ENCODE measurements at places on chromosomes 1 and 21. TPM values are rescaled to one million over a fixed set of nuclear protein-coding genes. Genes with fewer than 3 reads are reported as not detected.

DNA sequence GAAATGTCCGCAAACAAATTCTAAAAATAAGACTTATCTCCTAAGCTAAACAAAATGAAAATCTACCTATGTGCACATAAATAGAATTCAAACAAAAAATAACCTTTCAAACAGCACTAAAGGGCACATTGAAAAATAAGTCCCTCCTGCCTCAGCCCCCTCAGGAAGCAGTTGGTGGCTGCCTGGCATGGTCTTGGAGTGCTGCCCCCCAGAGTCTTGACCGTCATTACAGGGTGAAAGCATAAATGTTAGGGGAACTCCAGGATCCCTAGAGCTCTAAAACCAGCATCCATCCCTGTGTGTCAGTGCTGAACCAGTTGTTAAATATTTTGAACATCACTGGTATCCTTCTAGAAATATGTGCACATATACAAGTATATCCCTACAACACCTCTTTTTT is 6.5 kb upstream of the NPL start:
- no peak for DNase-seq

DNA sequence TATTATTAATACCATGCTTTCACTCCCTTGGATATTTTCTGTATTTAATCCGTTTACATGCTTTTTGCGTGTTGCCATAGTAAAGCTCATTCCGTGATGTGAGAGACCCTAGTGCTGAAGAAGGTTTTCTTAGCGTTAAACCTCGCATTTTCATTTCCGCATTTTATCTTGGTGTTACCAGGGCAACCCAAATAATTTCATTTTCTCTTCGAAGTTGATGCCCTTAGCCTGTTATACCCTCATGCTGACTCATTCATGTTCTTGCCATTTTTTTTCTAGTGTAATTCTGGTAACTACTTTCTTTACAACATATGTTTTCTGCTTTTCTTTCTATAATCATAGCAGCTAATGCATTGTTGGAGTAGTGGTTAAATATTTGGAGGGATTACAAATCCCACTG is 37.2 kb downstream of the LRRC8C start:
- DNase-seq = no peak

- no peak for DNase-seq
Observed at GRCh38 chr1:26291433-26291832, 11.5 kb downstream of the SH3BGRL3 start.

FOXO6 gene
- total RNA-seq = 0.21 TPM

VANGL2 gene
- 0.28 TPM for total RNA-seq

DNA sequence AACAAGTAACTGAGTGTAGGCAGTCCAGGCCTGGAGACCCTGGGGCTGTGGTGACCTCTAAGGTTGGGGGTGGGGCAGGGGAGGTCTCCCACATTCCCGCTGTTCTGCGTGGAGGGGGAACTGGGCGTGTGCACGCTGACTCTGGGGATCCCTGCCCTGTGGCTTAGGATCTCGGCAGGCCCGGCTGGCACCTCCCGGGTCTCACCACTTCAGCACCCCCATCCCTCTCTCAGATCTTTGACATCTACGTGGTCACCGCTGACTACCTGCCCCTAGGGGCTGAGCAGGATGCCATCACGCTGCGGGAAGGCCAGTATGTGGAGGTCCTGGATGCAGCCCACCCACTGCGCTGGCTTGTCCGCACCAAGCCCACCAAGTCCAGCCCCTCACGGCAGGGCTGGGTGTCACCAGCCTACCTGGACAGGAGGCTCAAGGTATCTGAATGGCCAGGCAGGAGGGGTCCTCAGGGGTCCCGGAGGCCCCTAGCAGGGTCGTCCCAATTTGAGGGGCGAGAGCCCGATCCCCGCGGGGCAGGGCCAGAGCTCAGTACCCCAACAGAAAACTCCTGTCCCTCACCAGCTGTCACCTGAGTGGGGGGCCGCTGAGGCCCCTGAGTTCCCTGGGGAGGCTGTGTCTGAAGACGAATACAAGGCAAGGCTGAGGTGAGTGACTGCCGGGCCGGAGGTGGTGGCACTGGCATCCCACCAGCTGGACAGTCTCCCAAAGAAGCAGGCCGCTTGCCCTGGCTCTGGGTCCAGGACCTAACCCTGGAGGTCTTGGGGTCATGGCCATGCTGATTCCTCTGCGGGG is 68.7 kb downstream of the TRIM11 start:
- no peak for DNase-seq

GRCh38 chr1:117732065-117732797 is 126.4 kb downstream of the TENT5C start:
- DNase-seq = no peak

- peak; percentile 30 for DNase-seq
Observed at GRCh38 chr1:245051349-245052221, 103.2 kb upstream of the KIF26B start.

DNA sequence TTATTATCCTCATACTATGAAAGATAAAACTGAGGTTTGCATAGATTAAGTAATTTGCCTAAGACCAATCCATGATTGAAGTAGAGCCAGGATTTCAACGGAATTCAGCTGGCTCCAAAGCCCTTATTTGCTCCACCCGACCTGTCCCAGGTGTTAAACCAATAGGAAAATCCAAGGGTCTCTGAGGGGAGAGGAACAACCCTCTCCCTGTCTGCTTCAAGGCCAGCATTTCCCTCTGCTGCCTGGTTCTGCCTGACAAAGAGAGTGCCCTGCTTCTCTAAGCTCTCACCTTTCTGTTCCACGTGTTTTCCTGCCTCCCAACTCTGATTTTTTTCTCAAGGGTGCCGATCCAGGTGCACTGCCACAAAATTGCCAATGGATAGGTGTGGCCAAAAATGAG is 127.4 kb downstream of the UBE2U start:
- DNase-seq = no peak

GRCh38 chr1:48853006-48853405 is 76.3 kb upstream of the BEND5 start:
- DNase-seq = no peak

OR10J5 gene
- total RNA-seq = not detected

DNA sequence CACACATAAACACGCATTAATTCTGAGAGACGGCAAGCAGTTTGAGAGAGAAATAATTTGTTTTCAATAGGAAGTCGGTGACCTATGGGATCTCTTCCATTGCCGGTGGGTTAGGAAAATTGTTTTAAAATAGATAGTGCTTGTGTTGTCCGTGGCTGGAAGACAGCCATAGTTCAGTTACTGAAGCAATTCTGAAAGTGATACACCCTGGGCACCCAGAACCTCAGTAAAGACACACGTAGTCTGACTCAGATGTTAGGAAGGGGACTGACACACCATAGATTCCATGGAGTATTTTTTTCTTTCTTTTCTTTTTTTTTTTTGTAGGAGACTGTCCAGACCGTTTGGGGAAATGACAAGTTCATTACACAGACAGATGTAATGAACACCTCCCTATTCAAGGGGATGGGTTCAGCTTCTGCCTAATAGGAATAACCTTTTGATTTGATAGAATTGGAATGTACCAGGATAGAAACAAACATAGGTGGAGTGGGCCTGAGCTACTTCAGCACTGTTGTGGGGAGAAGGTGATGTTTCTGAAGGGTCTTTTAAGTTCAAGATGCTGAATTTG is 1.6 kb downstream of the C1orf21 start:
- peak; percentile 11 for DNase-seq

GRCh38 chr1:214331827-214332423 is 51.0 kb downstream of the SMYD2 start:
- peak; percentile 75 for DNase-seq

DNA sequence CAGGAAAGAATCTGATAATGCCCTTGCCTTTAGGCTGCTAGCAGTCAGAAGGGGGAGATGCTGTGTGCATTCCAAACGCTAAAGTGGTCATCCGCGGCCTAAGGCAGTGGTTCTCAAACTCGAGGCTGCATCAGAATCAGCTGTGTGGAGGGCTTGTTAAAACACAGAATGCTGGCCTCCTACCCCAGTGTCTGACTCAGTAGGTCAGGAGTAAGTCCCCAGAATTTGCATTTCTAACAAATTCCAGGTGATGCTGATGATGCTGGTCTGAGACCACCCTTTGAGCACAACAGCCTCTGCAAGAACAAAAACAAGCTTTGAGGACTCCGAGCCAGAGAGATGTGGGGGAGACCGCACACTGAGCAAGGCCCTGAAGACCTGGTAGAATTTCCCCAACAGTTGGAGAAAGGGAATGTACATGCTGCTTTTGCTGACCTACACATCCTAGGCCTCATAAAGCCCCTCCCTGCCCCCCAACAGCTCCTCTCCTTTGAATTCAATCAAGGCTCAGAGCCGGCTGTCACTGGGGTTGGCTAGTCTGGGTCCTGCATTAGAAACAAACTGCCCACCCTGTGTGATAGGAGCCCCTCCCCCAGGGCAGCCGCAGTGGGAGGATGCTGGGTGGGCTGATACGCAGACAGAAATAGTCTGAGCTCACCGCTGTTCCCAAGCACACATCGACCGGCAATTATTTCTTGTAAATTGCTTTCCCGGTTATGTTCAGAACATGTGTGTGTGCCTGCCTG is 27.1 kb downstream of the SHISAL2A start:
- no peak for DNase-seq

DNA sequence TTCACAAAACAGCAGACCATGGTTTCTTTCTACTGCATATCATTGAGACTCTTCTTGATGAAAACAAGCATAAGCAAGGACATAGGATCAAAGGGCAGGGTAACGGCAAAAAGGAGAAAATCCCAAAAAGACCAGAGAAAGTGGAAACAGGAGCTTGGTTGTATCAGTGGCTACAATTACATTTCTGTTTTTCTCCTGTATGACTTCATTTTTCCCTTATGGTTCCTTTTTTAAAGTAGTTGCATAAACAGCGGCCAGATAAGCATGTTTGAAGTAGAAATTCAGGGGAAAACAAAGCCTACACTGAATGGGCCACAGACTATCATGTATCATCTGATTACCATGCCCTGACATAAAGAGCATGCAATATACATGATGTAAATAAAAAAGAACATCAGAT is 4.6 kb downstream of the EGLN1 start:
- DNase-seq = no peak

DNA sequence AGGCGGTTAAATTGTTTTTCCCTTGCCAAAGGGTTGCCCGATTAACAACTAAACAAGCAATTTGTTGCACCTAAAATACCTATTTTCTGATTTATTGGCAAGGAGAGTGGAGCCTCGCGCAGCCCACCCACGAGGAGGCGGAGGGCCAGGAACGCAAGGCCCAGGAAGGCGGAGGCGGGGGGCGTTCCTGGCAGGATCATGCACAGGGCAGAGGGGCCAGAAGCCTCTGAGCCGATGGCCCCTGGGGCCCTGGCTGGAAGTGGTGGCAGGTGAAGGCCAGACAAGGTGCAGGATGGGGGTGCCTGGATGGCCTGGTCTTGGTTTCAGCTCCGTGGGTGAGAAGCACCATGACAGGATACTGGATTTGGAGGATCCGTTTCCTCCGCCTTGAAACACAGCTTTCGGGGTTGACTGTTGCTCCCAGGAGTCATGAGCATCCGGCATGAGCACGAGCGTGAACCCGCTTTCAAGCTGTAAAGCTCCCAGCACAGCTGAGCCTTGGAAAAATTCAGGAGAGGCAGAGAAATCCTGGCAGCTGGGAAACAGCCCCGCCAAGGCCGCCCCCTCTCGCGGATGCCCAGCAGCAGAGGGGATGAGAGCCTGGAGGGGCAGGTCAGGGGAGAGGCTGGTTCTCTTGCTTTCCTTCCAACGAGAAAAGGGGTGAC is 35.0 kb downstream of the AJAP1 start:
- no peak for DNase-seq

DNA sequence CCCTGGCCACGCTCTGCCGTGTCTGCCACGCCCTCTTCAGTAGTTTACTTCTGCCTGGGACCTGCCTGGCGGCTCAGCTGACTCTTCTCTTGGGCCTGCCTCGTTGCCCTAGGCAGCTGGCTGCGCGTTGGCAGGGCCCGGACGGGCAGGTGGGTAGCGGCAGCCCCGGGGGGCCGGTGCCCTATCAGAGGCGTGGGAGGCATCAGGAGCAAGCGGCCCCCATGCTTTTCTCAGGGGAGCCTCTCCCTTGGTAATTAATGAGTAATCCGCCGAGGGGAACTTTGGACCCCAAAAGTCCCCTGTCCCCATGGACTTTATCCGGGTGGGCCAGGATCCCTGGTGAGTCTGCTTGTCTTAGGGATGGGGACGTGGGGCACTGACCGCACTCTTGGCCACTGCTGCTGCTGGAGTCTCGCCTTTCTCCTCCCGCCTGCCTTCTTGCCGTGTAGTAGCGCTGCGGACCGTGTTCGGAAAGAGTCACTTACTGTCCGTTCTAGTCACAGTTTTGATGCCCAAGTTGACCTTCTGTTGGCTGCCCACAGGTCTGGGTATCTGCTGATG is 22.7 kb downstream of the SKI start:
- DNase-seq = no peak

DNA sequence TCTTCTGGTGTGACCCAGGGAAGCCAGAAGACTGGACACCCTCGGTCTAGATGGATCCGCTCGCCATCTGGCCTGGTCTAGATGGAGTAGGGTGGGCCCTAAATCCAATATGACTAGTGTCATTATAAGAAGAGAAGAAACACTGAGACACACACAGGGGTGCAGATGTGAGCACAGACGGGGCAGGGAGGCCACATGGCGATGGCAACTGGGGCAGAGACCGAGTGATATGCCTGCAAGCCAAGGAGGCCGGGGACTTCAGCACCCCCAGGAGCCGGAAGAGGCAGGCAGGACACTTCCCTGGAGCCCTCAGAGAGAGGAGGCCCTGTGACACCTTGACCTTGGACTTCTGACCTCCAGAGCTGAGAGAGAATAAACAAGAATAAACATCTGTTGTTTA is 5.6 kb upstream of the TFF3 start:
- no peak for DNase-seq
